ENCODE measurements at places on chromosomes 7 and 10.

DNA sequence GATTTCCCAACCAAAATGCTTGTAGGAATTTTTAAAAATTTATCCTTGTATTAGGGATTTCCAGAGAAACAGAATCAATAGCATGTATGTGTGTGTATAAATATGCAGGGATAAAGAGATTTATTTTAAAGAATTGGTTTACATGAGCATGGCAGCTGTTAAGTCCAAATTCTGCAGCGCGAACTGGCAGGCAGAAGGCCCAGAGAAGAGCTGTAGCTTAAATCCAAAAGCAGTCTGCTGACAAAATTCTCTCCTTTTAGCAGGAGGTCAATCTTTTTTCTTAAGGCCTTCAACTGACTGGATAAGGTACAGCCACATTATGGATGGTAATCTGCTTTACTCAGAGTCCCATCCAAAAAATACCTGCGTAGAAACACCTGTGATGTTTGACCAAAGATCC lies 42.0 kb downstream of the PRR15 start:
- DNase-seq, result no peak

GRCh38 chr10:99908512-99908911 lies 101.2 kb downstream of the DNMBP start:
- DNase-seq, result no peak

- no peak for DNase-seq
Measured at GRCh38 chr7:134212576-134213546, 85.7 kb downstream of the LRGUK start.

DNA sequence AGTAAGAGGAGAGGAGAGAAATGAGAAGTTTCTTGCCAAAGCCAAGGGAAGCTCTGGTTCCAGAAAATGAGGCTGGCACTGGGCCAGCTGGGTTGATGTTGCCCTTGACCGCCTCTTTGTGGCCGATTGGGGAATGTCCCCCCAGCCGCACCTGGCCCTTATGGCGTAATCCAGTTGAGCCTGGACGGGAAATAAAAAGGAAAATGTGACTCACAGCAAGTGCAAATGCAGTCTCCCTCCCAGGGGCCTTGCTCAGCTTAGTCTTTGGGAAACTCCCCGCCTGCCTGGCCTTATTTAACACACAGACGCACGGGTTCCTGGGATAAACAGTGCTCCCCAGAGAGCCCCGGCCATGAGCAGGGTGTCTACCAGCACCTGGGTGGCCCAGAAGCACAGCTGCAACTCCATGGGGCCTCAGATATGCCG lies 174.8 kb downstream of the KIAA1217 start:
- DNase-seq, result peak; percentile 84

- DNase-seq, result no peak
Measured at GRCh38 chr7:75869776-75870379, 9.0 kb upstream of the RHBDD2 start.

GRCh38 chr7:157743781-157744525 lies 407.1 kb downstream of the DNAJB6 start:
- no peak for DNase-seq

DNA sequence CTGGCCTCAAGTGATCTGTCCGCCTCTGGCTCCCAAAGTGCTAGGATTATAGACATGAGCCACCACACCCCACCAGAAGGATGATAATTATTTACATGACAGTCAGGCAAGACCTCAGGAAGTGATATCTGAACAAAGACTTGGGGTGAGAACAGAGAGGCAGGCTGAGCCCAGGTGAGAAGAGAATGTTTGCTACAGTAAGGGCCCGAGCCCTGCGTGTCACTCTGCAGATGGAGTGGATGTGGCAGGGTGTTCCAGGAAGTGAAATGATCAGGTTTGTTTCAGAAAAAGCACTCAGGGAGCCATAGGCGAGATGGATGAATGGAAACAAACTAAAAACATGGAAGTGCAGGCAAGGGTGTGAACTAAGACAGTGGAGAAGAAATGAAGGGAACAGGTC lies 22.2 kb downstream of the SFMBT2 start:
- no peak for DNase-seq

DNA sequence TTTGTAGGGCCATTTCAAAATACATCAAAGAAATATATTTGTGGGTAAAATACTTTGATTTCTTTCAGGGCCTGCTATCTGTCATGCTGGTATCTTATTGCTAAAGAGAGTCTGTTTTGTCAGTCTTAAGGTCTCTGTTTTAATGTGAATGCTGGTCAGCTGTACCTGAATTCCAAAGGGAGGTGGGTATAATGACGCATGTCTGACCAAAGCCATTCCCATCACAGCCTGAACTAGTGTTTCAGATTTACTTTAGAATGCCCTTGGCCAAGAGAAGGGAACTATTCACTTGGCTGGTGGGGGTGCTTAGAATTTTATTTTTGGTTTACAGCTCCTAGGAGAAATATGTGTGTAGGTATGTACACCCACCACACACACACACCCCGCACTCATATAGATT lies 30.6 kb upstream of the MYL10 start:
- no peak for DNase-seq

DNA sequence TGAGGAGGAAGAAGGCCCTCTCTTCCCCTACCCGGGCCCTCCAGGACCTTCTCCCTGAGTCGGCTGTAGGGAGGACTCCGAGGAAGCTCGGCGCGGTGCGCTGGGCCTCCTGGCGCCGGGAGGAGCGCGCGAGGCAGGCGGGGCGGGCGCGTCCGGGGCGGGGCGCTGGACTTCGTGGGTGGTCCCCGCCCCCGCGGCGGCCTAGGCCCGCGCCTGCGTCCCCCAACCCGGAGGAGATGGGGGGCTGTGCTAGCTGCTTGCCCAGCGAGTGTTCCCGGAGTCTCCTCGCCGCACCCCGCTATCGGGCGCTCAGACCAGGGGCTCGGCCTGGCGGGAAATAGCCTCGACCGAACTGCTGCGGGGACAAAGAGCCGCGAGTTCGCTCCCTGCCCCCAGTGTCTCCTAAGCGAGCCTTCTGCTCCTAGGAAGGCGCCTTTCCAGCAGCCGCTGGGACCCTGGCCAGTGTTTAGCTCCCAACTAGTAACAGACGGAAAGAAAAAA lies 19.2 kb upstream of the SMO start:
- peak; percentile 69 for DNase-seq

DNA sequence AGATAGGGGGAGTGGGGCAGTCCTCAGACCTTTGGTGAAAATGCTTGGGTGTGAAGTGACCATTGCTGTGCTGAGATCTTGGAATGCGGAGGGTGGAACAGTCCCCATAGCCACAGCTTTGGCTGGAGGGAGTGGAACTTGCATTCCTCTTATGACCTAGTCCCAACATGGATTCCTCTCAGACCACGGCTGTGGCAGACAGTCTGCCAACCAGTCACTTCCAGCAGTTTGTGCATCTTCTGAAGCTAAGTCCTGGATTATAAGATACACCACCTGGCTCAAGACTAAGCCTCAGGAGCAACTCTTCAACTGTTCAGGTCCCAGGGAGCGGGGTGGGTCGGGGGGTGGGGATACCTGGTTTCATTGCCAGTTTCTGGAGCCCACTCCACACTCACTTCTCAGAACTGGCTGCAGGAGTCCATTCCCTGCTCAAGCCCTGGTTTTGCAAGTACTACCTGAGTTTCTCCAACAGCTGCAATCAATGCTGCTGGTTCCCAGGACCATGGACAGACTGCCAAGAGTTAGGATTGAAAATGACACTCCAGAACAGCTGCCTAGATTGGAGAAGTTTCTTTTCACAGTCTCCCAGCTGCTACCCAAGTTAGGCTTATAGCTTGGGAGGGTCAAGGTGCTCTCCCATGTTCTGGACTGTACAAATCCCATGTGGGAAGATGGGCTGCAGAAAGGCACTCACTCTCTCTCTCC lies 29.1 kb upstream of the DGKB start:
- DNase-seq, result no peak

Data from GM10248 (cell line).